ENCODE measurements at places on chromosomes 11 and 22.

DNA sequence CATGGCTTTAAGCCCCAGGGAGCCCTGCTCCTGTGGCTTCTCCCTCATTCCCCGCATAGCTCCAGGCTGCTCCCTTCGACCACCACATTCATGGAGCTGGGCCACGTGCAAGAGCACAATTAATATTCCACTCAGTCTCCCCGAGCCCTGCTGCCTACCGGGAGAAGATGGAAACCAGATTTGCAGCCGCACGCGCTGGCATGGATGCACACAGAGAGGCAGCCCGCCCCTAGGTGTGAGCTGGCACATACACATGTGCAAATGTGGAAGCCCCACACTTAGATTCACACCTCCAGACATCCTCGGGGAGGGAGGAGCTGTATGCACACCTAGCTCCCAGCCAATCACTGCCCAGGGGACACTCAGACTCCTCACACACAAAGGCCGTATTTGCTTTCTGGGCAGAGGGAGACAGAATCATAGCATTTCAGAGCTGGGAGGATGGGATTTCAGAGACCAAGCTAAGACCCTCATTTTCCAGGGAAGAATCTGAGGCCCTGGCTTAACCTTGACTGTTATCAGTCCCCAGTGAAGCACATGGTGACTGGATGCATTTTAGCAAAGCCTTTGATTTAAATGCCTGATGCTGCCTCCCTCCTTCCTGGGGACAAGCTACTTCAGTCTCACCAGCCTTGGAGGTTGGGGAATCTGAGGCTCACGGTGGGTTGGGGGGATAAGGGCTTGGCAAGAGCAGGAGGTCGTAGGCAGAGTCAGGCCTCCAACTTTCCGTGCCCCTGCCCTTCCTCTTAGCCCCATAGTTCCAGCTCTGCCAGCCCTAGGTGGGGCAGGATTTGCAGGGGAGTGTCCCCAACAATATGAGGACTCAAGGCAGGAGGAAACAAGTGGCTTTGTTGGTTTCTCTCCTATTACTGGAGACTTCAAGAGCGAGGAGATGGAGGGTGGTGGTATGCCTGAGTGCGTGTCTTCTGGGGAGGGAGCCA is 5.3 kb upstream of the CREB3L1 start:
- no peak for DNase-seq

- DNase-seq, result no peak
These were observed 350.1 kb downstream of the GUCY1A2 start for GRCh38 chr11:106668147-106668546.

DNA sequence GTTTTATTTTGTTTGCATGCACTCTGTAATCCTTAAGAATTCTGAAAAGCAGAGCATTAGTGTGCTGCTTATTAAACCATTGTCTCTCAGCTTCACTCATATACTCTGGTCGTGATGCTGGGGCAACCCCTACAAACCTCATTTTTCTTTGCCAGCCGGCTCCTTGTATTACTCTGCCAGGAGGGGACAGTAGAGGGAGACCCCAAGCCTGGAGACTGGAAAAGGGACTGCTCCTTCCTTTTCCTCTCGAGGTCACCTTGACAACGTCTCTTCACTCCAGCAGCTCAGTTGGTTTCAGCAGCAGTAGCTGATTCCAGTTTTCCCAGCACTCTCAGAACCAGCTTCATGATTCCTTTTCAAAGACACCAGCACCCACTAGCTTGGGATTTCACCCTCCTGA is 2.8 kb upstream of the JHY start:
- DNase-seq, result no peak

- DNase-seq, result no peak
These were observed 35.7 kb upstream of the TLCD5 start for GRCh38 chr11:120289426-120289825.

GRCh38 chr11:2443406-2443805 is 908 bp downstream of the TRPM5 start:
- DNase-seq, result no peak

GRCh38 chr11:107567739-107568335 is 2.3 kb upstream of the ALKBH8 start:
- DNase-seq, result no peak

DNA sequence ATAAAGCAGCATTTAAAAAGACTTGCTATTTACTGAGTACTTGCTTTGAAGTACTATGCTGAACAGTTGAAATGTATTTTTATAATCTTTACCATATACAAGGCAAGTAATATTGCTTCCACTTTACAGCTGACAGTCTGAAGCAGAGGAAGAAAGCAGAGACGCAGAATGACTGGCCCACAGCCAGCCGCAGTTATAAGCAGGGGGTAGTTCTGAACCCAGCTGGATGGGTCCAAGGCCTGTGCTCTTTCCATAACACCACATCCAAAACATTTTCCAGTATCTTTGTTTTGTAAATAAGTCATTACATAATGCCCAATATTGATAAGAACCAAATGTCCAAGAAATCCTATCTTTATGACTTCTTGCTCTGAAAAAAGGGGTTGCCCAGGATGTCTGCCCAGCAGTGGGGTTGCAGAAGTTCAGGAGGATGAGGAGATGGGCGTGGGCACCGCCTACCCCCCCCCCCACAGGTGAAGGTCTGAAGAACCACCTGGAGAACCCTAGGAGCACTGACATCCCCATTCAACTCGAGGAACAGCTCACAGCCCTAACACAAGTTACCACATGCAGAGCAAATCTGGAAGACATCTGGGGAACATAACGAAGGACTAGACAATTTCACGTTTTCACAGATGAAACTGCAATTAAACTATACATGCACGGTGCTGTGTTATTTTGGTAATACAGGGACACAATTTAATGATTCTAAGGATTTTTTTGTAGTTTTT is 24.2 kb upstream of the YPEL1 start:
- no peak for DNase-seq

- DNase-seq, result no peak
These were observed 184.4 kb upstream of the NCAM1 start for GRCh38 chr11:112776834-112777233.

Measured in left forelimb (tissue), 1 donor.